ENCODE measurements at places on chromosomes 11 and 22.
A peak's percentile ranks its signal among the peaks of the same experiment; 100 is the strongest.

GRCh38 chr22:37328017-37328416 is 45.7 kb downstream of the CYTH4 start:
- DNase-seq, result no peak

- DNase-seq, result no peak
Observed at GRCh38 chr11:85385547-85385946, 241.6 kb downstream of the DLG2 start.

- no peak for DNase-seq
Observed at GRCh38 chr22:42974223-42974622, 40.7 kb downstream of the PACSIN2 start.

DNA sequence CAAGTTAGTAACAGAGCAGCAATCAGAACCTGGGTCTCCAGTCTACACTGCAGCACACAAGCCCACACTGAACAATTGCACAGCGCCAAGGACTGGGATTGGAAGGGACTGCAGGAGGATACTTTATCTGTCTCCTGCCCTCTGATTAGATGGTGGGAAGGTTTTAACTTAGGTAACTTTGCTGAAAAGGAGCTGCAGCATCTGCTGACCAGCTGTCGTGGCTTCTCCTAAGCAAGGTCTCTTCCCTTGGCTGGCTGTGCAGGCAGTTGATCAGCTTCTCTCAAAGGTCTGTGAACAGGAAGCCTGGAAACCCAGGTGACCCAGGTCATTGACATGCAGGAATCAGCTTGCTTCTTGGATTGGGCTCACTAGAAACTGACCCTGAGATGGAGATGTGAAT is 82.4 kb downstream of the ISX start:
- DNase-seq, result no peak

- DNase-seq, result no peak
Observed at GRCh38 chr11:31651208-31651607, 141.6 kb downstream of the ELP4 start.

- DNase-seq, result no peak
Observed at GRCh38 chr22:49959782-49960158, 802 bp upstream of the PIM3 start.

- peak; percentile 74 for DNase-seq
Observed at GRCh38 chr11:62922653-62923431, 1.7 kb upstream of the CHRM1 start.

DNA sequence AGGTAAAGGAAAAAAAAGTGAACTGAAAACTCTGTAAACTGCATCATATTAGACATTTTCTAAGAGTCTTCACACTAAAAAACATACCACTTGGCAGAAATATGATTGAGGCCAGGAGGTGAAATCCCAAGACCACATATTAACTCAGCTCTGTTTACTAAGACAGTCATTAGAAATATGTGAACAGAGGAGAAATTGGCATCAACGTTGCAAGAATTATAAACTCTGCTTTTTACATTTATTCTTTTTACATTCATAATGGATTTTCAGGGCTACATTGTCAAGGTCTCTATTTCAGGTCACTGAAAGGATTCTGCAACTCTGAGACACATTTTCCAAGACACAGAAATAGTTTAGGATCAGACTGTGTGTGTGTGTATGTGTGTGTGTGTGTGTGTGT is 1364.0 kb downstream of the LRRC4C start:
- no peak for DNase-seq

- DNase-seq, result no peak
Observed at GRCh38 chr11:30595934-30596333, 9.8 kb upstream of the MPPED2 start.

DNA sequence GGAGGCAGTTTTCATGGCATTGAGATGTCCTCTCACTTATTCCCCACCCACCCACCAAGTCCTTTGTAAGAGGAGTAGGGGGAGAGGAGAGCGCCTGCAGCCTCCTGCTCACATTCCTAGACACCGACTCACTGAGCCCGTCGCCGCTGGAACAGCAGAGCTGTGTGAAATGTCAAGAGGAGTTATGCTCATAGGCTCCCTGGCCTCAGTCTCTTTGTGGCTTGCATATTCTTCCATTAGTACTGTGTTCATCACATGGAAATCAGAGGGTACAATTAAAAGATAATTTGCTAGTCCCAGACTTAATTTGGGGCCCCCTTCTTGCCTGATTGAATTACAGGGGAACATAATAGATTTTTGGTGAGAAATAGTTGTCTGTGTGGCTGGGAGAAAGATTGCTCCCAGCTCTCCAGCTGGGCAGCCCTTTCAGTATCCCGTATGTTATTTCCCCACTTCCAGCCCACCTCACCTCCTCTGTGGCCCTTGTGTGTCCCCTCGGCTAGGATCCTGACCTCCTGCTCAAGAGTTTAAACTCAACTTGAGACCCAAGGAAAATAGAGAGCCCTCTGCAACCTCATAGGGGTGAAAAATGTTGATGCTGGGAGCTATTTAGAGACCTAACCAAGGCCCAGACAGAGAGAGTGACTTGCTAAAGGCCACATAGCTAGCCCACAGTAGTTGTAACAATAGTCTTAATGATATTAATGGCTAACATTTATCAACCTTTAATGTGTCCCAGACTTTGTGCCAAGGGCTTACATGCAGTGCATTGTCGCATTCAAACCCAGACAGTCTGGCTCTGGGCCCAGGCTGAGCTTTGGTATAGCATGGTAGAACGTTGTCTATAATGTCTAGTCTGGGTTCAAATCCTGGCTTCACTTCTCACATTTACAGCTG is 32.2 kb downstream of the LIMK2 start:
- no peak for DNase-seq

DNA sequence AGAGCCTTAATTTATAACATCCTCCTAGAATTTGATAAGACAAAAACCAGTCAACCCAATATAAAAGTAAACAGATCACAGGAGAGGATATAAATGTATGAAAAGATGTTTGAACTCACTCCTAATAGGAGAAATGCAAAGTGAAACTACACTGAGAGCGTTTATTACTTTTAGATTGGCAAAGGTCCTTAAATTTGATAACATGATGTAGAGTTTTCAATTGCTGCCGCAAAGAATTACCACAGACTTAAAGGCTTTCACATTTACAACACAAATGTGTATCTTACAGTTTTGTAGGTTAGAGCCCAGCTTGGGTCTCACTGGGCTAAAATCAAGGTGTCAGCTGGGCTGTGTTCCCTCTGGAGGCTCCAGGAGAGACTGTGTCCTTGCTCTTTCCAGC is 9.1 kb upstream of the POU2AF2 start:
- no peak for DNase-seq

DNA sequence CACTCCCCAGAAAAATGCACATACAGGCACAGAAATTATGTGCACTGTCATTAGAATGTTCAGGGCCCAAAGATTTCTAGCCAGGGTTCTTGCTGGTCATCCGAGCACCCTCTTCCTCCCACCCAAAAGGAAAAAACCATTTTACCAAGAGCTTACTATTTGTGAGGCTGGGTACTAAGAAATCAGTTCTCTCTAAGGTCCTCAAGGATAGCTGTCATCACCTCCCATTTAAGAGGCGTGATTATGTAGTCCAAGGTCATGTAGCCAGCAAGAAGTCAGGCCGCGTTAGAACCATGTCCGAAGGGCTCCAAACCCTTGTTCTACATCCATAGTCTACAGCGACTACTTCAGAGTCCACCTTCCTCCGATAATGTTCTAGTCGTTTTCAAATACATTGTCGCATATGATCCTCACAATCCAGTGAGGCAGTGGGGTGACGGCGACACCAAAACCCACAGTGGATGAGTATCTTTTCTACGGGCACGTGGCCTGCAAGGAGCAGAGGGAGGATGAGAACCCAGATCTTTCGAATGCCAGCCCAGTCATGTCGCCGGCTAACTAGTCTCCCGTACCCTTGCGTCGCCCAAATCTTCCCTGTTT is 634 bp downstream of the TIMM8B start:
- no peak for DNase-seq

GRCh38 chr11:46701078-46701654 is 335 bp downstream of the ZNF408 start:
- DNase-seq, result peak; percentile 60

DNA sequence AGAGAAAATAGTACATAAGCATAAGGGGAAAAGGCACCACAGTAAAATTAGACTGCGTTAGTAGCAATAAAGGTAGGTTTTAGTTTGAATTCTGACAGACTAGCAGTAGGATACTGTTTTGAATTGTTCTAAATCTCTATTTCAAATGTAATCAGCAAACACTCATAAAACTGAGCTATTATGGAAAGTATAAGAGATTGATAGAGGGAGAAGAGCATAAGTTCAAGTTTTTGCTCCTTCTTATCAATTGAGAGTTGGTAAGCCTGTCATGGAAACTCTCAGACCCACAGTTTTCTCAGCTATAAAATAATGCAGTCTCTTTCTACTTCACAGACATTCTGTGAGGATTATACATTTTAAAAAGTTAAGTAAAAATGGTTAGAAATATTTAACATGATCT is 840.2 kb upstream of the CNTN5 start:
- no peak for DNase-seq

DNA sequence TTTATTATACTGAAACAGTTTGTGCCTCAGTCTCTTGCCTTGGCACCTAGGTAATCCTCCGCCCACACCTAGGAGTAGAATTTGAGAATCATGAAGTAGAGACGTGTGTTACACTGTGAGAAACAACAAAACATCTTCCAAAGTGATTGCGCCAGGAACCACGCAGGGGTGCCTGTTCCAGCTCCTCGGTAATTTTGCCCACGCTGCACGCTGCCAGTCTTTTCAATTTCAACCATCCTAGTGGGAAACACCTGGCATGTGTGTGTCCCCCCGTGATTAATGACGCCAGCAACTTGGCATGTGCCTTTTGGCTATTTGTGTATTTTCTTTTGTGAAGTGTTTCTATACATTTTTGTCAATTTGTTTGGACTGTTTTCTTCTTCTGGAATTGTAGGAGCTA is 919.1 kb downstream of the BRD1 start:
- DNase-seq, result no peak

- DNase-seq, result no peak
Observed at GRCh38 chr11:45250035-45250718, 36.0 kb downstream of the SYT13 start.

GRCh38 chr11:134272381-134273316 is 3.5 kb upstream of the GLB1L3 start:
- no peak for DNase-seq
